ENCODE measurements at places on chromosomes 2 and 18. TPM values are rescaled to one million over a fixed set of nuclear protein-coding genes. Genes with fewer than 3 reads are reported as not detected.
A peak's percentile ranks its signal among the peaks of the same experiment; 100 is the strongest.

The PAX3 gene
- 0.60 TPM for total RNA-seq

- no peak overlapping the region for H3K4me3 ChIP-seq
- no peak for DNase-seq
- H3K36me3 ChIP-seq = no peaks in the 10 kb centered on the region
- no peaks in the 10 kb centered on the region for H3K4me1 ChIP-seq
- no peak overlapping the region for H3K27ac ChIP-seq
Observed at GRCh38 chr2:214341646-214342045, 69.2 kb upstream of the VWC2L start.

- no peaks in the 10 kb centered on the region for H3K36me3 ChIP-seq
- no peak overlapping the region for H3K4me3 ChIP-seq
- H3K27ac ChIP-seq = no peak overlapping the region
- no peaks in the 10 kb centered on the region for H3K27me3 ChIP-seq
Observed at GRCh38 chr2:63047321-63048279, 3.0 kb upstream of the OTX1 start.

DNA sequence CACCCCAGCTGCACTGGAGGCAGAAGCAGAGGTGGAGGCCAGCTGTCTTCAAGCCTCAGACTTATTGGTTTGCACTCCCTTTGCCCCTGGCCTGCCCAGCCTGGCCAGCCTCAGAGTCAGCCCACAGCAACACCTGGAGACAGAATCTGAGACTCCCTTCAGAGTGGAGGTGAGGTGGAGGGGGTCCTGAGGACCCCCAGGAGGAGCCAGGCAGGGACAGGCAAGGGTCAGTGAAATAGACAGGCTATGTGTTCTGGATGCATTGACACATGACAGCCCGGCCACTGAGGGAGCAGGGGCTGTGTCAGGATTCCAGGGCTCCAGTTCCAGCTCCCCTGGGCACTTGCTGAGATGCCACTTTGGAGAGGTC is 309.7 kb downstream of the MYCN start:
- H3K4me1 ChIP-seq = no peaks in the 10 kb centered on the region
- DNase-seq = no peak
- no peak overlapping the region for H3K4me3 ChIP-seq
- no peaks in the 10 kb centered on the region for H3K27me3 ChIP-seq

The ATP8B1 gene
- 101 TPM for total RNA-seq

The POTEE gene
- total RNA-seq = 0.26 TPM

- H3K4me1 ChIP-seq = no peaks in the 10 kb centered on the region
- no peak for DNase-seq
- H3K4me3 ChIP-seq = no peak overlapping the region
Observed at GRCh38 chr18:74356959-74357358, 41.3 kb downstream of the C18orf63 start.

DNA sequence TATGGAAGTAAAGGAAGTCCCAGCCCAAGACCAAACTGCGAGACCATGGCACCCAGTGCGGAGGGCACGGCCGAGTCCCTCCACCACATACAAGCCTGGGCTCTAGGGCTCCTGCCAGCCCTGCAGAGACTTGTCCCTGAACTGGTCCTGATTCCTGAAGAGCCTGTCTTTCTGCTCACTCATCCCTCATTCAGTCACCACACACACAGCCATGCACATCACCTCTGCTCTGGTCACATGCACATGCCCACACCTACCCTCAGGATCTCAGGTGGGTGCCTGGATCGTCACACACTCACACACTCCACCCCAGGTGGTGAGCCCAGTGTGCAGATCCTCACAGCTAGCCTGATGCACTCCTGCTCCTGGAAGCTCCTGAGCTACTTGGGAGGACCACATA is 71.4 kb upstream of the LAPTM4A start:
- no peaks in the 10 kb centered on the region for H3K27me3 ChIP-seq
- H3K27ac ChIP-seq = no peak overlapping the region
- DNase-seq = no peak
- no peaks in the 10 kb centered on the region for H3K36me3 ChIP-seq
- H3K4me1 ChIP-seq = no peaks in the 10 kb centered on the region

GRCh38 chr2:20223407-20224163 is 1.3 kb downstream of the SDC1 start:
- H3K27me3 ChIP-seq = no peaks in the 10 kb centered on the region
- H3K27ac ChIP-seq = no peak overlapping the region
- H3K4me3 ChIP-seq = peak overlapping the region; percentile 59
- no peaks in the 10 kb centered on the region for H3K4me1 ChIP-seq
- H3K36me3 ChIP-seq = no peaks in the 10 kb centered on the region
- DNase-seq = peak; percentile 84

- no peak overlapping the region for H3K4me3 ChIP-seq
- H3K36me3 ChIP-seq = peaks cover 3% of the 10 kb centered on the region
- H3K27ac ChIP-seq = no peak overlapping the region
- DNase-seq = no peak
Observed at GRCh38 chr2:214747992-214748391, 61.5 kb downstream of the BARD1 start.

The GATA6 gene
- total RNA-seq = 28.7 TPM

DNA sequence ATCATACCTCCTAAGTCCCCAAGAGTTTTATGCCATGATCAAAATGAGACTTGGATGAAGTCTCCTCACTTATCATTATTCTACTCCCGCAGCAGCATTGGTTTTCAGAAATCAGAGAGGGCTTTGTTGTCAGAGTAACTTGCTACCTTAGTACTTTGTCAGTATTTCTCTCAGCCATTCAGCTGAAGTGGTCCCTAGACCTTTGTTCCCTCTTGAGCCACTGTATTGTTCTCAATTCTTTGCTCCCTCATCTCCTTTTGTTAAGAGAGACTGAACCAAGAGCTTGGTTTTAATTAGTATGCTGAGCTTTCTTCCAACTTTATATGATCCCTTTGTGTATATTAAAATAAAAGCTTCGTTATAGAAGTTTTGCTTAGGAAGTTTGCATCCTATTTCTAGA is 133.4 kb downstream of the DOCK10 start:
- DNase-seq = no peak
- no peaks in the 10 kb centered on the region for H3K27me3 ChIP-seq
- H3K27ac ChIP-seq = peak overlapping the region; percentile 90
- no peaks in the 10 kb centered on the region for H3K36me3 ChIP-seq

DNA sequence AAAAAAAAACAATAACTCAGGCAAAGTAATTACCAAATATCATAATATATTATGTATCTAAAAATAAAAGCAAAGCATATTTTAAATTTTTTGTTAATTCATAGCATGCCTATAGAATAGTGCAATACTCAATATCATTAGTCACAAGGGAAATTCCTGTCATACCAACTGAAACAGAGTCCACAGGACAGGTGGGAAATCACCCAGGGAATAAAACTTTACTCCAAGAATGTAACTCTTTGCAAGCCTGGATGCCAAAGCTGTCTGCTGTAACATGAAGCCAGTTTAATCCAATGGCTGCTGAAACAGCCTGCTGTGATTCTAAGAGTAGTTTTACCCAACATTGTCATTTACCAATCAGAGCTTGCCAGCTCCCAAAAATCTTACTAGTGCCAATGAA is 40.0 kb upstream of the SULT1C3 start:
- H3K4me3 ChIP-seq = no peak overlapping the region
- H3K27me3 ChIP-seq = no peaks in the 10 kb centered on the region
- no peak for DNase-seq
- H3K36me3 ChIP-seq = no peaks in the 10 kb centered on the region

The NTSR2 gene
- total RNA-seq = not detected

DNA sequence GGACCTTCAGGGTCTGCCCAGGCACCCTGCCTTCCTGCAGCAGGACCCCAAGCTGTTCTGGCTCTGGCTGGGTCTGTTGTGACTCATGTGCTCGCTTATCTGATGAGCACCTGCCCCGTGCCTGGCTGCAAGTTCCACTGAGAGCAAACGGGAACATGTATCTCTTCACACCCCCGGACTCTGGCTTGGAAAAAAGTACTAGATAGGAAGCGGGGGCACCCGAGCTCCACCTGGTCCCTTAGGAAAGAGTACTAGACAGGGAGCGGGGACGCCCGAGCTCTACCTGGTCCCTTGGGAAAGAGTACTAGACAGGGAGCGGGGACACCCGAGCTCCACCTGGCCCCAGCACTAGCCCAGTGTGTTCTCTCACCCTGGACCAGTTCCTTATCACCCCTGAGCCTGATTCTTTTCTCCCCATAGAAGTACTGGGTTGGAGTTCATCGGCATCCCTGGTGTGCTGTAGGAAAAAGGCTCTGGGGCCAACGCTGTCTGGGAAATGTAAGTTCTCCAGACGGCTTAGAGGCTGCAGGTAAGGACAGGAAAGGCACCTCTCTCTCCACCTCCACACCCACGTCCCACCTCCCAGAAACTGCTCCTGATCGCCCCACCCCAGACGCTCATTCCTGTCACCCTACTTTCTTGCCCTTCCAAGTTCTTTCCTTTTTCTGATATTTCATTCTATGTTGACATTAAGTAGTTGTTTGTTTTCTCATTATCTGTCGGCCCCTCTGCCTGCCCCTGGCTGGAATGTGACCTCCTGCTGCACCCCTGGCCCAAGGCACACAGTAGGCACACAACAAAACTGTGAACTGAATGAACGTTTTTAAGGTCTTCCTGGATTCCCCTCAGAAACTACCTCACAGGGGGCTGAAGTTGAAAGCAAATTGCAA is 40.2 kb downstream of the HDAC4 start:
- H3K27ac ChIP-seq = no peak overlapping the region
- H3K4me3 ChIP-seq = no peak overlapping the region
- no peaks in the 10 kb centered on the region for H3K36me3 ChIP-seq
- H3K27me3 ChIP-seq = no peaks in the 10 kb centered on the region
- no peak for DNase-seq
- no peaks in the 10 kb centered on the region for H3K4me1 ChIP-seq

GRCh38 chr2:101818531-101819451 is 121.3 kb downstream of the MAP4K4 start:
- H3K27ac ChIP-seq = no peak overlapping the region
- H3K36me3 ChIP-seq = no peaks in the 10 kb centered on the region
- no peaks in the 10 kb centered on the region for H3K27me3 ChIP-seq
- no peak overlapping the region for H3K4me3 ChIP-seq

The ZNF407 gene
- total RNA-seq = 21.1 TPM

DNA sequence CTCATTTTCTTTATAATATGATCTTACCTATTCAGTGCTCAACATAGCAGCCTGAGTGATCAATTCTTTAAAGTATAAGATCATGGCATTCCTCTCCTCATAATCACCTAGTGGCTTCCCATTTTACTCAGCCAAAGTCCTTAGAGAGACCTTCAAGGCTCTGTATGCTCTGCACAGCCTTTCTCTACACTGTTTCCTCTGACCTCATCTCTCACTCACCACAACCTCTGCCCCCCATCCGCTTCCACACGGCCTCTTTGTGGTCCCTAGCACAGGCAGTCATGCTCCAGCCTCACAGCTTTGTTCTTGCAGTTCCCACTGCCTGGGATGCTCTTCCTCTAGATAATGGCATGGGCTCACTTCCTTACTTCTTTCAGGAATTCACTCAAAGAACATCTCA is 109.2 kb downstream of the HIBCH start:
- no peaks in the 10 kb centered on the region for H3K27me3 ChIP-seq
- peaks cover 6% of the 10 kb centered on the region for H3K4me1 ChIP-seq
- no peak overlapping the region for H3K4me3 ChIP-seq

DNA sequence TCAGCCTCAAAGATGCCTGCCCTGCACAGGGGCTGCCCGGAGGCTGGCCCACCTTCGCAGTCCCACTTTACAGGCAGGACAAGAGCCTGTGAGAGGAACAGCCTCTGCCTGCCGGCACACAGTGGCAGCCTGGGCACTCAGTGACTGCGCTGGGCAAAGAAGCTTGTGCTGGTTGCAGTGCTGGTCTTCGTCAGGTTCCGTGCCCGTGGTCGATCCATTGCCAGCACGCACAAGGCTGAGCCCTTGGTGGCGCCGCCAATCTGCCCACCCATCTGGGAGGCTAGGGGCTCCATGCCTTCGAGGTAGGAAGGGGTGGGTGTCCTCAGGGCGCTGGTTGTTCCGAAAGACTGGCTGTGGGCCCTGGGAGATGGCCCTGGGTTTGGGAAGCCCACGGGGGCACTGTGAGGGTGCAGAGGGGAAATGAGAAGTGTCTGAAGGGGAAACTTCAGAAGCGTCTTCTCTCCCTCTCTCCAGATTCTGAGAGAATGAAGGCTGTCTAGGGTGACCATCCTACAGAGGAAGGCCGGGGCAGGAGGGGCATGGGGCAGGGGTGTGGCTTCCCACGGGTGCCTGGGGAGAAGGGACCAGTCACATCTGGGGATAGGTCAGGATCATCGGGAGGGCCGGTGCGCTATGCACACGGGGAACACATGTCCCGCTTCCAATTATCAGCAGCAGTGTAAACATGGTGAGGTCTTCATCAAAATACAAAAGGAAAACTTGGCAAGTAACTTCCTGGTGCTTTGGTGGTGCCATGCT is 49.1 kb upstream of the HS6ST1 start:
- H3K27me3 ChIP-seq = no peaks in the 10 kb centered on the region
- no peak for DNase-seq
- no peaks in the 10 kb centered on the region for H3K36me3 ChIP-seq

DNA sequence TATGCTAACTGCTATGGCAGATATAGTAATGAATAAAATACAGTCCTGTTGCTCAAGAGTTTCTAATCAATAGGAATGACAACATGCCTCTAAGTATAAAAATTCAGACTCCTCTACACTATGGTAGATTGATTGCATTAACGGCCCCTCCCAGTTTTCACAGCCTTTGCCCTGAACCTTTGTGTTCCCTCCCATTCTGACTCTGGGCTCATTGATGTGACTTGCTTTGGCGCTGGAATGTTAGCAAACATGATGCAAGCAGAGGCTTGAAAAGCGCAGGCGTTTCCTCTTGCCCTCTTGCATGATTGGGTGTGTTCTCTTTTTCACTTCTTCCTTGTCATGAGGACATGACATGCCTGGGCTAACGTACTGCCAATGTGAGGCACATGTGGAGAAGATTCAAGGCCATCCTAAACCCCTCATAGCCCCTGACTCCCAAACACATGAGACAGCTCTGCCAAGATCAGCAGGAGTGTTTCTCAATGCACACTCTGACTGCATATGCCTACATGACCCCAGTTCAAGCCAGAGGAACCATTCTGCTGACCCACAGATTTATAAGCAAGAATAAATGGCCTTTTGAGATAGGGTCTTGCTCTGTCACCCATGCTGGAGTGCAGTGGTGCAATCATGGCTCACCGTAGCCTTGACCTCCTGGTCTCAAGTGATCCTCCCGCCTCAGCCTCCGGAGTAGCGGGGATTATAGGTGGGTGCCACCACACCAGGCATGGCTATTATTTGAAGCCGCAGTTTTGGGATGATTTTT is 49.7 kb upstream of the CD28 start:
- peak; percentile 68 for DNase-seq
- H3K4me1 ChIP-seq = no peaks in the 10 kb centered on the region
- no peak overlapping the region for H3K27ac ChIP-seq

DNA sequence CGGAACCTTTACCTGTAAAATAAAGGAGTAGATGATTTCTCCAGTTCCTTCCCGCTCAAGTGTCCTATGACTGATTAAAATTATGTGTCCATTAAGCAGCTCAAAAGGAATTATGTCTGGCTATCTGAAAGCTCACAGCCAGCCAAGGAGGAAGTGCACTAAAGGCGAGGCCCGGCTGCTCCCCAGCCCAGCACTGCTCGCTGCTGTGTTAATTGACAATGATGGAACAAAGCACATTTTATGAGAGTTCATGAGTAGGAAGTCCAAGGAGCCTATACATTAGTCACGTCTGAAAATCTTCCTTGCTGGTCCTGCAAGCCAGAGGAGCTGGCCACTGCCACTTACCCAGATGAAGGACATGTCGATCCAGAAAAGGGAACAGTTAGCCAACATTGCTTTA is 14.3 kb downstream of the TTC32 start:
- no peaks in the 10 kb centered on the region for H3K4me1 ChIP-seq
- no peaks in the 10 kb centered on the region for H3K27me3 ChIP-seq
- no peak for DNase-seq
- no peak overlapping the region for H3K27ac ChIP-seq
- H3K4me3 ChIP-seq = no peak overlapping the region

Data from aorta (tissue), 5 donors.